RCC 7860 (cell line): ENCODE measurements at places on chromosomes 16 and 17.

DNA sequence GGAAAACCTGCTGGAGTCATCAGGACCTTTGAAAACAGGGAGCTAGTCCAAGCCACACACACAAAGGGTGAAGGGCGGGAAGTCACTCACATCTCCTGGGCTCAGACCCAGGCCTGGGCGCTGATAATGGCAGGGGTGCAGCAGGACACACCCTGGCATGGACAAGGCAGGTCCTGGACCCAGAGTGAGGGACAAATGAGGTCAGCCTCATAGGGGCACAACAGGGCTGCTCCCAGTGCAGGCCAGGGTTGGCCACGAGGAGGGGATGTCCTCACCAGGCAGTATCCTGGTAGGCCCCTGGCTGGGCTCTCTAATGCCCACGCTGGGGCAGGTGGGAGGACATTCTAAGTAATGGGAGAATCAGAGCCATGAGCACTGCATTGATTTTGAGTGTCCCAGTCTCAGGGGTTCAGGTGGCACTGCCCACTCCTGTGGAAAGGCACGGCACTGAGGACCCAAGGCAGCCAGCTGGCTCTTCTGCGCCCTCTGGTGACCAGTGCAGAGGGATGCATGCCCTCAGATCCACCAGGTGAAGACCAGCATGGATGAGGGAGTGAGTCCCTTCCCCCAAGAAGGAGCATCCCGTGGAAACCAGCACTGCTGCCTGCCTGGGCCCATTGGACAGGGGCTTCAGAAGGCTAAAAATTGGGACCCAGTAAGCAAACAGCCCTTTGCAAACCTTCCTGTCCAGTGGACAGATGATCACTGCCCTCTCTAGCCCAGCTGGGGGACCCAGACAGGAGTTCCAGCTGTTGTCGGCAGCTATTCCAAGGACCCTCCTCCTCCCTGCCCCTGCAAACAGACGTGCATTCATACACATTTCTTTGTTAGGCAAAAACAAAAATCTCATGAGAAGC, 23.4 kb upstream of the SREBF1 start:
- peak; percentile 40 for DNase-seq

- no peak for DNase-seq
Observed at GRCh38 chr16:82535262-82535661, 91.5 kb upstream of the CDH13 start.

DNA sequence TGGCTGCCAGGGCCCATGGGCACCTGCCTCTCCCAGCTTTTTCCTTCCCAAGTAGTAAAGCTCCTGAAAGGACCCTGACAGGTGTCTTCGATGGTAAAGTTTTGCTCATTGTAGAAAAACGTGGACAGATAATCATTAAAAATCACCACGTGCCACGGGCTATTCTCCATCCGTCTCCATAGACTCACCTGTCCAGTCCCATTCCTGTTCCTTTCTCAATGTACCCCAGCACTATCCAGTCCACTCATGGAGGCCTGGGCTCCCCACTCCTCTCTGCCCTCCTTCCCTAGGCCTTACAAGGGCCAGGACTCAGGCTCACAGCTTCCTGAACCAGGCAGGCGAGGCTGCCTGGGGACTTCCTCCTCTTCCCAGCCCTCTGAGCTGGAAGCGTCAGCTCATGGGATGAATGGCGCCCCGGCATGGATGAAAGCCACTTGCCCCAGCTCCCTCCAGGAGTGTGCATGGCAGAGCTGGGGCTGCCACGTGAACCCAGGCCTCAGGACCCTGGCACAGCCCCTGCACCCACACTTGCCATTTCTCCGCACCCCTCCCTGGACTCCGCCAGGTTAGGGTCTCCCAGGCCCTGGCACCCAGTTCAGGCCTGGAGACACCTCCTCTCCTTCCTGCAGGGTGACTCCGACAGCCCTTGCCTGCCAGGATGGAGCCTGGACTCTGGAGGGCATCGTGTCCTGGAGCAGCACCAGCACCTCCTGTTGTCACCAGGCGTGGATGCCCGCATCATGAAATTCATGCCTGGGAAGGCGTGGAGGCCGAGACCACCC, 8.8 kb downstream of the CTRB1 start:
- DNase-seq, result no peak

DNA sequence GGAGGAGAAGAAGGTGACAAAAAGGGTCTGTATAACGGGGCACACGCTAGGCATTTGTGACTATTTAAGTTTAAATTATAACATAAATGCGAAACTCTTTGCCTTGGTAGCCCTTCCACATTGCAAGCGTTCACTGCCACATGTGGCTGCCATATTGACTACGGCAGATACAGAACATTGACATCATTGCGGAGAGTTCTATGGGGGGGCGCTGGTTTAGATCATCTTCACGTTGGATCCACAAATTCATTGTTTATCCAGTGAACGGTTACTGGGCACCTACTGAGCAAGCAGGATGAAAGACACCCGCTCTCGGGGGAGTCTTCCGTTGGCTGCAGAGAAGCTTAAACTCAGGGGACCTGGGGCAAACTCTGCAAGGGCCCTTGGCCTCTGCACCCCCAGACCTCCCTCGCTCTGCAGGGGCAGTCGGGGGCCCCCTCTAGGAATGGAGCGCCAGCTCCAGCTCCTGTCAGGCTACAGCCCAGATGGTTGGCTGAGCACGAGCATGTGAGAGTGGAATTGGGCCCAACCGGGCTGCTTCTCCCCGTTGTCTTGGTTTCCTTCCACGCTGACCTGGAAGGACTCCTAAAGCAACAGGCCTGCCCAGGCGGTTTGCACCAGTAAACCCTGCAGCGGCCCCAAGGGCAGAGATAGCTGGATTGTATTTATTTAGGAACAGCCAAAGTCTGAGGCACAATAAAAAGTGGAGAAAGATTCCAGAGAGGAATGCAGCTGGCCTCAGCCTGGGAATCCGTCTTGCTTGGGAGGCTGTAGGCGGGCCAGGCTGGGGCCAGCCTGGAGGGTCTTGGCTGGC, 172.2 kb downstream of the SEC14L1 start:
- no peak for DNase-seq

DNA sequence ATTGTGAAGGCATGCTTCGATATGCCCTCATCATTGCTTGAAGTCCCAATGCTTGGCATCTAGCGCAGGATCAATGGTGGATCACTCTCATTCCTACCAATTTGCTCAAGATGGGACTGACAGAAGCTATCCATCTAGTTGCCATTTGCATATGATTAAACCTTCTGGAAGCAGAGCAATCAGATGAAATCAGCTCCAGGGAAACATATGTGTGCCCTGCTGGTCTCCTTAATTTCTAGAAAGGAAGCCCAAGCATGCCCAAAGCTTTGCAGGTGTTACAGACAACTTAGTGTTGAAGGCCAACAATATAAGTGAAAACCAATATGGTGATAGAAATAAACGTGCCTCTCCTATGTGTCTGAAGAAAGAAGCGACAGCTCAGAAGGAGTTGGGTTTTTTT, 350.0 kb upstream of the ERCC4 start:
- no peak for DNase-seq

DNA sequence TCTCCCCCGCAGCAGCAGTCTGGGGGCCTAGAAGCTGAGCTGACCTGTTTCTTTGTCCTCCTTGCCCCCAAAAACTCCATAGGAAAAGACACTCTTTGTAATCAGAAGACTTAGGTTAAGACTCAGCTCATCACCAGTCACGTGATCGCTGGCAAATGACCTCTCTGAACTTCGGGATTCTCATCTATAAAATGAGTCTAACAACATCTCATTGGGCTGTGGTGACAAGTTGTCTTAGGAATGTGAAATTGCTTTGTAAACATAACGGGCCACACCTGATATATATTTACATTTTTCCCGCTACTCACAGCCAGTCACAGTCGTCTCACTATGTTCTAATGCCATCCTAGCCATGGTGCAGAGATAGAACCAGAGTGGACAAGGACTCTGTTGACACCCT, 86.0 kb upstream of the LHX1 start:
- peak; percentile 70 for DNase-seq

- DNase-seq, result no peak
Observed at GRCh38 chr17:63989622-63990345, 8.4 kb upstream of the PRR29 start.

DNA sequence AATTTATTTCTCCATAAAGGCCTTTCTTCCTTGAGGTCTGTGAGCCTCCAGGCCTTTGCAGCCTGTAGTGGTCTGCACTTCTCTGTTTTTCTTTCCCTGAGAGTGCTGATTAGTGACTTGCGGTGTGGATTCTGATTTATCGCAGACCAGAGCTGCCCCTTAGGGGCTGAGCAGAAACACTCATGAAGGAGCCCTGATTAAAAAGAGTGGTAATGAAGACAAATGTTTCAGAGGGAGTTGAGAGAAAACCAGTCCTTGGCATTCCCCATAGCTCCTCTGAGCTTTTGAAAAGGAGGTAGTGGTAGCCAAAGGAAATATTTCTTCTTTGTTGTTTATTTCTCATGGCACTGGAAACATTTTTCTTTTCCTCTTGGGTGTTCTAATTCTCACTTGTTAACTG, 268.1 kb upstream of the TBX2 start:
- no peak for DNase-seq

- no peak for DNase-seq
Observed at GRCh38 chr17:19336938-19337711, 25.4 kb downstream of the B9D1 start.

DNA sequence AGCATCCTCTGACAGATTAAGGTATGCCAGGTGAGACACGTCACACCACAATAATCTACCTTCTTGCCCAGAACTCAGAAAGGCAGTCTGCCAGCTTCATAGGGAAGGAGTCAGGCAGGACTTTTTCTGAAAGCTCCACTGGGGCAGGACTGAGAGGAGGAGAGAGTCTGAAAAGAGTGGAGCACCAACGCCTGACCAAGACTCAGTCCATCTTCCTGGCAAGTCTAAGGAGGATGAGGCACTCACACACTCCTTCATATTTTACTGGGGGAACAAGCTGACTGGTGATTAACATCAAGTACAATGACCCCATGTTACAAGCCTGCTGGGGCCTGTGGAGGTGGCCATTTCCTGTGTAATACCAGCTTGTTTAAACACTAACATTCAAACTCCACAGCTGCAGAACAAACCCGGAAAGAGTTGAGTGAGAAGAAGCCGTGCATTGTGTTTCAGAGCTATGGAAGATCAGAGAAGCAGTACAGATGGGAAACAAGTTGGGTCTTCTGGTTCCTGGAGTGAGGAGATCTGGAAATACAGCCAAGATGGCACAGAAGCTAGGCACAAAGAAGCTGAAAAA, 122.4 kb downstream of the HIC1 start:
- DNase-seq, result no peak

- no peak for DNase-seq
Observed at GRCh38 chr16:57889522-57889921, 81.4 kb downstream of the CNGB1 start.

- DNase-seq, result no peak
Observed at GRCh38 chr16:15641753-15642556, 999 bp downstream of the MARF1 start.

DNA sequence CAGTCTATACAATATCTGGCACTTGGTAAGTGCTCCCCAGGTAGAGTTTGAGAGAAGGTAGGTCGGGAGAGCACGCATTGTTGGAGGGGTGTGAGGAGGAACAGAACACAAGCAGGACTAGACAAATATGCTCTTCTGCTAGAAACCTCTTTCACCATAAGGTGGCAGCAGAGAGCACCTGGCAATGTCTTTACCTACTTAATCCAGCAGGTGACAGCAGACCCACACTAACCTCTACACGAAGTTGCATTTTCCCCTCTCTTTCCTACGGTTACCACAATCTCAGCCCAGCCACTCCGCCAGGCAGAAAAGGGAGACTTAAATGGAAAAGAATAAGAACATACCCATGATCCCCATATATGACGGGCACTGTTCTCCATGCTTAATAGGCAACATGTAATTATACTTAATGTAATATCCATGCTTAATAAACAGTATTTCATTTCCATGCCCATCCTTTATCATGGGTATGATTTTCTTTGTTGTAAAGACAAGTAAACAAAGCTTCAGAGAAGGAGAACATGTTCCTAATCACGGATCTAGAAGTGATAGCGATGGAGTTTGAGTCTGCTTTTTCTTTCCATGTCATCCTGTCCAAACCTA, 55.1 kb upstream of the CCL2 start:
- DNase-seq, result peak; percentile 73

DNA sequence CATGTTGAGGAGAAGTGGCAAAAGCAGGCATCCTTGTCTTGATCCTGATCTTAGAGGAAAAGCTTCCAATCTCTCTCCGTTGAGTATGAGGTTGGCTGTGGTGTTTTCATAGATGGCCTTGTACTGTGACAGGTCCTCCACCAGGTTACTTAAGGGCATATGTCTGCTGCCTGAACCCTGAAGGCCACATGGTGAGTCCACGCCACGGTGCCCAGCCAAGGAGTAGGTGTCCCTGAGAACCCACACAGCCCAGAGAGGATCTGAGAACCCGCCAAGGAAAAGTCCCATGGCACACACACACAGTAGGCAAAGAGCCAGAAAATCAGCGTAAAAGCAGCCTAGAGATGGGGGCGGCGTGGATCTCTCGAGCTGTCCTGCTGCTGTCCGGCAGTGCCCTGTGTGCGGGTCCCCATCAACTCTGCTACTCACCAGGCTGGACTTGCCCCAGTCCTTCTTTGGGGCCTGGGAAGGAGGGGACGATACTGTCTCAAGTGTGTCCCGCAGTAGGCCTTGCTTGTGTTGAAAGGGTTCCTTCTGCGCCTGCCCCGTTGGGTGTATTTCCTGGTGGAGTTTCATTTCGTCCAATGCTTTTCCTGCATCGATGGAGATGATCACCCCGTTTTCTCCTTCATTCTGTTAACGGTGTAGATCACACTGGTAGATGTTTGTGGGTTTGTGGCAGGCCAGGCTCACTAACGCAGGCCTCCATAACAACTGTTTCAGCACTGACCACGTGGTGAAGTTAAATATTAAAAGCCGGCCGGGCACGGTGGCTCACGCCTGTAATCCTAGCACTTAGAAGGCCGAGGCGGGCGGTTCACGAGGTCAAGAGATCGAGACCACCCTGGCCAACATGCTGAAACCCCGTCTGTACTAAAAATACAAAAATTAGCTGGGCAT, 90.8 kb upstream of the DNAH17 start:
- DNase-seq, result no peak

DNA sequence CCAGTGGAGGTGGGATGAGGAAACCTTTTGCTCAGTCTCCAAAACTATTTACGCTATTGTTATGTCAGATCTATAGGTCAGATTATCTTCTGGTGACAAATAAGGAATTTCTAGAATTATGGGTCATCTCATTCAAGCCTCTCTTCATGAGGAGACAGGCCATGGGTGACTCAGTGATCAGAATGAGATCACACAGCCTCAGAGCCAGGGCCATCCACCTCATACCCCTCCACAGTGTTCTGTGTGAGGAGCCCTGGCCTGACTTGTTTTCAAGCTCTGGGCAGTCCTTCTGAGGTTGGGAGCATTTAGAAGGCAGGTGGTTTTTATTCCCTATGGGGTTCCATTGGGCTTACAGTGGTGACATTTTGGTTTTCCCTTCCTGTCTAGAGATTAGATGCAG, 26.5 kb downstream of the YPEL2 start:
- peak; percentile 48 for DNase-seq
